ENCODE measurements at places on chromosomes 13 and 19.

DNA sequence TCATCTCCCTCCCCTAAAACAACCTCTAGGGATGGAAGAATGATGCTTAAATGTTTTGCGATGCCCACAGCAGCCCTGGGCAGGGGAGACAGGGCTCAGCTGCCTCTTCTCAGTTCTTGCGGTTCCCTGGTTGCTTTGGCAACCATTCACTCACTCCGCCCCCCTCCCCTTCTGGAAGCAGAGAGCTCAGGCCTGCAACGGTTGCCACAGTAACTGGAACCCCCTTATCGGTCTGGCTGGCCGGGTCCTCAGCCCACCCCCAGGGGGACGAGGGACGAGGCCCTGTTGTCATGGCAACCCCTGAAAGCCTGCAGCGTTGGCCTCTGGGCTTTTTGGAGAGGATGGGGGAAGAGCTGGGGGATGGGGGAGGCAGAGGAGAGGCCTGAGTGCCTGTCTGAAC, 19.5 kb downstream of the NOVA2 start:
- DNase-seq = peak; percentile 96

- DNase-seq = no peak
These were observed 193.5 kb downstream of the TEX29 start for GRCh38 chr13:111513766-111514609.

DNA sequence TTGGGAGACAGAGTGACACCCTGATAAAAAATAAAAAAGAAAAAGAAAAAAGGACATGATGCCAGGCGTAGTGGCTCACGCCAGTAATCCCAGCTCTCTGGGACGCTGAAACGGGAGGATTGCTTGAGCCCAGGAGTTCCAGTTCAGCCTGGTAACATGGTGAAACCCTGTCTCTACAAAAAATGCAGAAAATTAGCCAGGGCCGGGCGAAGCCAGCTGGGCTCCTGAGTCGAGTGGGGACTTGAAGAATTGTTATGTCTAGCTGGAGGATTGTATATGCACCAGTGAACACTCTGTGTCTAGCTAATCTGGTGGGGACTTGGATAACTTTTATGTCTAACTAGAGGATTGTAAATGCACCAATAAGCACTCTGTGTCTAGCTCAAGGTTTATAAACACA, 32.3 kb downstream of the TMPRSS9 start:
- peak; percentile 28 for DNase-seq

- no peak for DNase-seq
These were observed 22.1 kb downstream of the ACTN4 start for GRCh38 chr19:38669552-38669951.

GRCh38 chr19:16882146-16882545, 6.7 kb upstream of the F2RL3 start:
- DNase-seq = no peak

DNA sequence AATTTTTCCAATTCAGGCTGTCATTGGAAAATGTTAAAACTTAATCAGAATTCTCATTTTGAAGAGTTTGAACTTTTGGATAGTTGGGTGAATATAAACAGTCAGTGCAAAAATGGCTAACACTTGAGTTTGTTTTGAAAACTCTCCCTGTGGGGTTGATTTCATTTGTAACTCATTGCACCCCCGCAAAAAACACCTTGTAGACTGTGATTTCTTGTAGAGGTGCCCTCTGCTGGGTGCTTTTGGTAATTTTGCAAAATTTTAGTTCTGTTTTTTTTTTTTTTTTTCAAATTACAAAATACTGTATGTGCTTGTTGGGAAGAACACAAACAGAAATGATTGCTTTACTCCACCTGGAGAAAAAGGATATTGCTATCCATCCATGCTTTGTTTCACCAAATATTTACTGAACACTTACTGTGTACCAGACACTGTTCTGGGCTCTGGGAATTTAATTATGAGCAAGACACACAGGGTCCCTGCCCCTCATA, 28.2 kb upstream of the GPI start:
- peak; percentile 64 for DNase-seq

- no peak for DNase-seq
These were observed 35.4 kb downstream of the WDFY2 start for GRCh38 chr13:51619614-51620013.

- no peak for DNase-seq
These were observed 14.3 kb downstream of the LRP3 start for GRCh38 chr19:33208371-33208895.

GRCh38 chr19:48881741-48882657, 9.8 kb downstream of the PPP1R15A start:
- peak; percentile 49 for DNase-seq

- no peak for DNase-seq
These were observed 21.6 kb downstream of the FAM124A start for GRCh38 chr13:51243832-51244231.

DNA sequence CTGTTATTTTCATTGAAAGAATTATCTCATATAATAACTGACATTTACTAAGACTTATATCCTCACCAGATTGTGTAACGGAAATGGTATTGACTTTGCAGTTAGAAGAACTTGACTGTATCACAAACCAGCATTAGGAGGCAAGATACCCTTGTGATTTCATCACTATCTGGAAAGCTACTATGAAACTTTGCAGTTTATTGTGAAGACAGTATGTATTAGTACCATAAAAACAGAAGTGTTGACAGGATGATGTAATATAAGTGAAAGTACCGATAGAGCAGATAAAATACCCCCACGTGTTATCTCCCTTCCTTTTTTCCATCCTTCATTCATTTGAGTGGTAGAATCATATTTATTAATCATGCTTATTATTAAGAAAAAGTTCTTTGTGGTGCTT, 365.7 kb upstream of the KLHL1 start:
- no peak for DNase-seq

DNA sequence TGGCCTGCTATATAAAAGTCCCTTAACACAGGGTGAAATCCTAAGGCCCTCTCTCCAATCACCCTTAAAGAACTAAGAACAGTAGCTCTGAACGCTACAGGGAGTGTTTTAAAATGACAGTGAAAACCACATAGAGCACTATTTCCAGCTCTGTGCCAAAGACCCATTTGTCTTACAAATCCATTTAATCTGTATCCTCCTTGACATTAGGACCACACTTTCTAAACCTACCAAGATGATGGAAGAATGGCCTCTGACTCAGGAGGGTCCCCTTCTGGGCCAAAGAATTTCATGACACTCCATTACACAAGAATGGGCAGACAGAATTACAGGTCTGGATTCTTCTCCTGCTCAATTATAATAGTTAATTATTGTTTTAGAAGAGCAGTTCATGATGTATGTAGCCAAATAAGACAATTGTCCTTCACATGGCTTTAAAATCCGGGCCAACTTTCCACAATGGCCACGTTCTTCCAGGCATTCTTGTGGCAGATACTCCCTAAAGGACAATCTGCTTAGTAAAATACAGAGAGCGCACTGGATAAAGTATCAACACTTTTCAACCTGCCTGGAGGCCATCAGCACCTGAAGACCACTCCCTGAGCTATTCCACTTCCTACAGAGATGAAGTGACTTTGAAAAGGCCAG, 61.0 kb downstream of the STK24 start:
- no peak for DNase-seq

DNA sequence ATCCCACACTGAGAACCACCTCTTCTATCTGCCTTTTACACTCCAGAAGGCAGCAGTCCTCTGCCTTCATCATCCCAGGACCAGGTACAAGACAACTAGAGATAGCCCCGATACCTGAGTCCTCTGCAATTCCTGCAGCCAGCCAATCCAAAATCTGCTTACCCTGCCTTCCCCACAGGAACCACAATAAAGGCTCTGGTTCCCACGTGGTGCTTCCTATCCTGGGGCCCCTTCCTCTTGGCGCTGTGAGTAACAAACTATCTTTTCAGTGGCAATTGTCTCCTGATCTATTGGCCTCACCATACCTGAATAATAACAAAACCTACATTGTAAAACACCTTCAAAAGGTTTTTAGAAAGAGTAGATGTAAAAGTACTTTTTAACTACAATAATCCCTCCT, 63.1 kb downstream of the ZDHHC20 start:
- DNase-seq = no peak

- DNase-seq = no peak
These were observed 213.1 kb upstream of the TMTC4 start for GRCh38 chr13:100887729-100888151.

- DNase-seq = peak; percentile 93
These were observed 25.2 kb downstream of the MARK4 start for GRCh38 chr19:45276284-45276687.

GRCh38 chr19:45075301-45076028, 813 bp downstream of the ZNF296 start:
- DNase-seq = peak; percentile 47

DNA sequence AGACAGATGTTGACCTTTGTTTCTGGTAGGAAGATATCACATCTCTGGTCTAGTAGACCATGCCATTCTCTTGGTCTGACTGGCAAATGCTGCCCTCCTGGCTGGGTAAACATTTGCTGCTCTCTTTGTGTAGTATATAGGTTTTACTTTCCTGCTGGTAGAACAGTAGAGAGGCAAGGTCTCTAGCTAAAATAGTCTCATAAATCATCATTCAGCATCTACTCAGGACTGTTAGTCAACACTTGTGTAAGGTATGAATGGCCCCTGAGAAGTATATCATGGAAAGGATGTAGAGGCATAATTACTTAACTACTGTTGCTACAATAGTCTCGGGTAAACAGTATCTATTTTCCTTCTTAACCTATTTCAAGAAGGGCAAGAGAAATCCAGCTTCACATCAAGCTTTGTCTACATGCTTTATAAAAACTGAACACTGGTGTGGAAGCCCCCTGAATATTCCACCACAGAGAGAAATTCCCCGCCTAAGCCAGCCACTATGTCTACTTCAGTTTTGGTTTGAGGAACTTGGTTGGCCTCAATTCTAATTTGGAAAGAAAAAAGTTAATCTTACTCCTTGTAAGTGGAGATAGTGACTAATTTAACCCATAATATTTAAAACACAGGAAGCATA, 18.4 kb upstream of the MYCBP2 start:
- DNase-seq = no peak

DNA sequence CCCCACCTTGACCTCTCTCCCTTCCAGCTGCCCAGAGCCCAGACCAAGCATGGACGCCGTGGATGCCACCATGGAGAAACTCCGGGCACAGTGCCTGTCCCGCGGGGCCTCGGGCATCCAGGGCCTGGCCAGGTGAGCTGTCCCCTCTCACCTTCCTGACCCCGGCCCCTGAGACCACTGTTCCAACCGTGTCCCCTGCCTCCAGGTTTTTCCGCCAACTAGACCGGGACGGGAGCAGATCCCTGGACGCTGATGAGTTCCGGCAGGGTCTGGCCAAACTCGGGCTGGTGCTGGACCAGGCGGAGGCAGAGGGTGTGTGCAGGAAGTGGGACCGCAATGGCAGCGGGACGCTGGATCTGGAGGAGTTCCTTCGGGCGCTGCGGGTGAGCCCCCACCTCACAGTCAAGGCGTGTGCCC, 312 bp downstream of the CAPS start:
- no peak for DNase-seq

- DNase-seq = no peak
These were observed 1.9 kb upstream of the F7 start for GRCh38 chr13:113103646-113104045.
